ENCODE measurements at places on chromosomes 4 and X.

GRCh38 chrX:110280954-110281353 lies 36.9 kb downstream of the AMMECR1 start:
- peak; percentile 85 for DNase-seq

DNA sequence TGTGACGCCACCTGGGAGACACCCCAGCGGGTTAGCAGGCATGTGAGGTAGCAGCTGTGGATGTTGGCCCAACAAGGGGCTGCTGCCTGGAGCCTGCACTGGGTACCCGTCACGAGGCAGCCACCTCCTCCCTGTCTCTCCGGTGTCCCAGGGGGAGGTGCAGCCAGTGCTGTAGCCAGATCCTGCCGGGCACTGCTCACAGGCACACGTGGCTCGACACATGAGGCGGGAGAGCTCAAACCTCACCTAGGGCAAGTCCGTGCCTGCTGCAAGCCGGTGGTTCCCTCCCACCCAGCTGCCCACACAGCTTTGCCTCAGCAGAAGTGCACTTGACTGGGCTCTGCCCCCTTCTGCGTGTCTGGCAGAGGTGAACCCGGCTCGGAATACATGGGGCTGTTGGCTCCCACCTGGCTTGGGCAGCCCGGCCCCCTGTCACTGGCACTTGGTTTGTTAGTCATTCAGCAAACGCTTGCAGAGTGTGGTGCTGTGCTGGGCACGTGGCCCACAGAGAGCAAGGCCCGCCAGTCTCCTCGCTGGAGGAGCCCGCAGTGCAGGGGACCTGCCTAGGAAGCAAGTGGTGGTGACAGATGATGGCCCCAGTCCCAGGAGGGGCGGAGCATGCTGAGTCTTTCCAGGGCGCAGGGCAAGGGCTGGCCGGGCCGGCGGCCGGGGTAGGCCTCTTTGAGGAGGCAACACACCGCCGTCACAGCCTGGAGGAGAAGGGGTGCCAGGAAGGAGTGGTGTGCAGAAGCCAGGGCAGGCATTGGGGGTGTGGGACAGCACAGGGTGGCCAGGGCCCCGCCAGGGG lies 10.1 kb upstream of the SH3TC1 start:
- no peak for DNase-seq

- DNase-seq, result no peak
Measured at GRCh38 chrX:121639781-121640180, 592.4 kb downstream of the GLUD2 start.

GRCh38 chr4:10671366-10671765 lies 13.2 kb downstream of the CLNK start:
- DNase-seq, result no peak

DNA sequence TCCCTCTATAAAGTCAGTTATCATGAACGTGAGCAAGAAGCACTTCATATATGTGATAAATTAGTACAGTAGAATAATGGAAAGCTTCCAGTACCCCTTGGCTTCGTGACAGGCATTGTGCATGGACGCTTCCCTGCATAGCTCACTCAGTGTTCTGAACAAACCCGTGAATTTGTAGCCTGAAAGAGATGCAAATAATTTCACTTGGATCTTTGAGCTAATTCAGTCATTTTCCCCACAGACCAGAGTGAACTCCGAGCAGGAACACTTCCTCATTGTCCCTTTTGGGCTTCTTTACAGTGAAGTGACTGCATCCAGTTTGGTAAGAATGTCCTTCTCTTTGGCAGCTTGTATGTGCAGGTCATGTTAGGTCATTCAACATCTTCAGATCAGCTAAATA lies 50.1 kb downstream of the ADD1 start:
- peak; percentile 15 for DNase-seq

GRCh38 chr4:110516106-110516922 lies 40.4 kb downstream of the ENPEP start:
- DNase-seq, result peak; percentile 44

DNA sequence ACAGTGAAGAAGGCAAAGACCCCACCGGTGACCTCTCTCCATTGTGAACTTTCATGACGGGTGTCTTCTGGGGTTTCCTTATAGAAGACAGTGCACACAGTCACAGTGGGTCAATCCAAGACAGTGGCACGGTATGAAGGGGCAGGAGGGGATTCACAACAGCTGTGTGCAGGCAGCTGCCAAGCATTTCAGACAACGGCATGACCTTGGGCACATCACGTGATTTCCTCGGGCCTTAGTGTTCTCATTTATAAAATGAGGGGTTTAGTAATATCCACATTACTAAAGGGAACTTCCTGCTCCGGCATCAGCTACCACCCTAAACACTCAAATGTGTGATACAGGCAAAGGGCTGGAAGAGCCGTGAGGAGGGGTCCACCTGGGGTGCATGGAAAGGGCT lies 42.9 kb downstream of the RBM47 start:
- no peak for DNase-seq

DNA sequence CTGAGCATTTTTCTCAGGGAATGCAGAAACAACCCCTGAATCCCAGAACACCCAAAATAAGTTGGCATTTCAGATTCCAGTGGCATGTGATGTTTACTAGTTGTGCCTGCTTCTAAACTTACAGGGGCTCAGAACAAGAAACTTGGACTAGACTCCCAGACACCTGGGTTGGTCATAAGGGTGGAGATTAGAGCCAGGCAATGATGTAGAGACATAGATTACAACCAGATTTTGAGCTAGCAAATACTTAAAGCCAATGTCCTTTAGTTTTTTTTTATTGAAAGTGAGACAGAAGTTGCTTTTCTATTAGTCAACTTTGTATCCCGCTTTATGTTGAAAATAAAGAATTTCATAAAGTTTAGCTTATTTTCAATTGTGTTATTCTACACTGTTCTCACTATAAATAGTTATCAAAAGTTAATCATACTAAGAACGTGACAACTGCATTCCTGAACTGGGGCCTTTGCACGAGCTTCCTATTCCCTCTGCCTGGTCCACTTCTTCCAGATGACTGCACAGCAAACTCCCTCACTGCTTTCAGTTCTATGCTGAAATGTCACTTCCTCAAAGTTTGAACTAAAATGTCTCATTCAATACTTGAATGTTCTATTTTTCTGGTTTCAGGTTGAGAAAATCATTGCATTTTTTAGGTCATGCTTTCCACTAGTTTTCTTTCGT lies 224.7 kb upstream of the PPP1R2C start:
- no peak for DNase-seq

GRCh38 chr4:108313546-108314339 lies 145.0 kb upstream of the LEF1 start:
- no peak for DNase-seq

- peak; percentile 5 for DNase-seq
Measured at GRCh38 chrX:38985375-38985774, 184.1 kb downstream of the MID1IP1 start.

GRCh38 chr4:102828497-102828808 lies 1.1 kb upstream of the UBE2D3 start:
- DNase-seq, result no peak

DNA sequence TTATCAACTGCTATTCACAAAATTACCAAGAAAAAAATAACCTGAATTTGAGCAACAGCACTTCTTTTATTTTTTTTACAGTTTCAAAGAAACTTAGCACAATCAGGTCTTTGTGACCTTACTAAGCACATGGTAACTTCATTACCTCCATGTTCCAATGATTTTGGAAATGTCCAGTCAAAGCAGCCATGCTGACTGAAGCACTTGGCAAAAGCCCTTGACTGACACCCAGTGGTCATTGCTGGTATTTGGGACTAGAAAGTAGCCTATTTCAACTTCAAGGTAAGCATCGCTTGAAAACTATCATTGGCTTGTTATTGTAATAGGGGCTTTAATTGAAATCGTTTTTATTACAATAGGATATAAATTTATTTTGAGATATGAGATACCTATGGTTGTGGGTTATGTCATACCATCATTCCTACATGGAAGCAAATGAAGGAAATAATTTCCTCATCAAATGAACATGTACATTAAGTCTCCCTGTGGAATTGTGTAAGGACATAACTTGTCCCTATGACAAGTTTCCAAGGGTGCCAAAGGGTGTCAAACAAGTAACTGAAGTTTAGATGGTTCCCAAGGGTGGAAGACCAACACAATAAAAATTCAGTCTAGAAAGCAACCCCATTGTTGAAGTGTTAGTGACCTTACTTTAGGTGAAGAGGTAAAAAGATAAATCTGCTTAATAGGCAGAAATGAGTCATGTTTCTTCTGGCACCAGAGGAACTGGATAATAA lies 15.2 kb upstream of the ANXA10 start:
- peak; percentile 56 for DNase-seq

GRCh38 chr4:46385946-46386345 lies 4.0 kb downstream of the GABRA2 start:
- no peak for DNase-seq

DNA sequence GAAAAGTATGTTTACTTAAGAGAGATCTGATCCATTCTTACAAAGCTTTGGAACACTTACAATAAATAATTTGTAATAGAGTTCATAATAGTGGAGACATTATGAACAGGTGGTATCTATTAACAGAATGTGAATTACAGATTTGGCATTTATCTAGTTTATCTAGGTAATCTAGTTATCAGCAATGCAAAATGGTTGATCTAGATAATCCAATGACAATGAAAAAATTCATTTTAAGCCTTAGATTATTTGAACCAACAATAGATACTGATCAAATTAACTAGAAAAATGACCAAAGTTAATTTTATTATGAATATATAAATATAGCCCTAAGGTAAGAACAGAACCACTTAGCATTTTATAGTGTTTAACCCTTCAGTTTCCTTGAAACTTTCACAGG lies 10.4 kb upstream of the NSUN7 start:
- DNase-seq, result no peak

GRCh38 chr4:80078346-80079092 lies 5.5 kb upstream of the ANTXR2 start:
- DNase-seq, result no peak

DNA sequence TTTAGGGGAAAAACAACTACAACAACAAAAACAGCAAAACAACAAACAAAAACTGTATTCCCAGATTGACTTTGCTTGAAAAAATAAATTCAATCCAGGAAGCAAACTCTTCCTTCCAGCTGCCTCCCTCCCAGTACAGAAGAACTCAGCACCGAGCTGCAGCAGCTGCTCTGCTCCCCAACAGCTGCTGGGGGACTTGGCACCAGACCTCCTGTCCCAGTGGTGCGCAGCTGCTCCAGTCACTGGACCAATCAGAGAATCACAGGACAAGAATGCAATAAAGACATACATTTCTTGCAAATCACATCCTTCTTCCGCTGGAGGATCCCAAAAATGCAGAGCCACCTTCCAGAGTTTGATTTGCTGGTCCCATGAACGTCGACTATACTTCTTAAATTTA lies 11.8 kb upstream of the FAM53A start:
- no peak for DNase-seq

DNA sequence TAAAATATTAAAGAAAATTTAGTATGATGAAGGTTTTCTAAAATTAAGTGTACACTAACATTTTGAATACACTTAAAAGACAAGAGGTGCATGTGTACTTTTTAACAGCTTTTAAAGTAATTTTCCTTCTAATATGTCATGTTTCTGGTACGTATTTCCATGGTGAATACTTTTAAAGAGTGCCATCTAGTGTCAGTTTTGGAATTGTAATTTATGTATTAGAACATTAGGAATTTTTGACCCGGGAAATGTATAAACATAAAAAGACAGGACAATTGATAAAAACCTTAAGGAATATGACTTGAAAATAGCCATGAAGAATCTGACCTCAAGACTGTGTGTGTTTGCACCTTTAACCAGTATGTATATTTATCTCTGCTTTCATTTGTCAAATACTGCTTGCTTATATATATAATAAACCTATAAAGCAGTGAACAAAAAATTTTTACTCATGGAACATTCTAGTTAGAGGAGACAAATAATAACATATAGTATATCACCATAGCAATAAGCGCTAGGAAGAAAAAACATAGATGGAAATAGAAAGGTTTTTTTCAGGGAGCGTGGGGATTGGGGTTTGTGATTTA lies 7.2 kb downstream of the GSTCD start:
- DNase-seq, result peak; percentile 40

GRCh38 chr4:288891-289290 lies 16.4 kb downstream of the ZNF732 start:
- DNase-seq, result no peak

GRCh38 chrX:40107291-40108161 lies 9.8 kb upstream of the BCOR start:
- peak; percentile 67 for DNase-seq

- no peak for DNase-seq
Measured at GRCh38 chr4:177855507-177856197, 413.4 kb upstream of the AGA start.

- no peak for DNase-seq
Measured at GRCh38 chr4:114857831-114858230, 255.6 kb downstream of the NDST4 start.

GRCh38 chr4:169054879-169055278 lies 44.8 kb upstream of the CBR4 start:
- DNase-seq, result no peak

- DNase-seq, result no peak
Measured at GRCh38 chr4:70760662-70761061, 38.9 kb downstream of the RUFY3 start.

GRCh38 chr4:138555108-138555507 lies 313.0 kb upstream of the SLC7A11 start:
- no peak for DNase-seq

GRCh38 chr4:823176-823760 lies 2.7 kb downstream of the CPLX1 start:
- no peak for DNase-seq

Data from AG10803 (cell line).